ENCODE measurements at places on chromosomes 5 and 9.

DNA sequence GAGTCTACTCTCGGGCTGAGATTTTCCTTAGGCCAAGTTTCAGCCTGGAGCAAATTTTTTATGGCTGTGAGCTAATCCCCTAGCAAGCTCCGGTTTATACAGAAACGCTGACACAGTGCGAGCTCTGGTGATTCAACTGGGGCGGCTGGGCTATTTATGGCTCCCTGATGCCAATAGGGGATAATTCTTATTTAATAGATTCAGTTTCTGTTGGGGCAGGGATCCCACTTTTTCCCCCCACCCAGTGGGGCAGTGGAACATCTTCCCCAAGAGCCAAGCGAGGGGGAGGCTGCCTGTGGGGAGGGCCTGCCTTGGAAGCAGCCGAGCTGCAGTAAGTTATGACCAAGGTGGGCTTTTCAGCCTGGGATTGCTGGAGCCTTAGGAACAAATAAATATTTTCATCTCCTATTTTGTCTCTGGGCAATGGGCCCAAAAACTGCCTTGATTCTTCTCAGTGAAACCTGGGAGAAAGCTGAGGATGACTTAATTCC, 129.1 kb downstream of the MACROH2A1 start:
- no peak for DNase-seq

DNA sequence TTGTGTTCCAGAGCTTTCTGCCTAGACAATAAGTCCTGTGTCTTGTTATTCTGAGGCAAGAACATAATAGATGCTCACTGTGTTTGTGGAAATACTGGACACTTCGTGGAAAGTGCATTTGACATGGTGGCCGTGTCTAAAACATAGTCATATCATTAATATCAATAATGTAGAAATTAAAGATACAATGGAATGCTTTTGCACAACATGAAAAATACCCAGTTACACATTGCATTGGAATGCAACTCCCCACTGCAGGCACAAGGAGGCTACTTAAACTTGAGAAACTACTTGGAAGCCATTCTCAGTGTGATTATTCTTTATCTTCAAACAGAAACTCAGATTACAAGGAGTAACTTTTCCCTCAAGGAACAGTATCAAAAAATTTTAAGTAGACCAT, 145.3 kb upstream of the ZNF462 start:
- DNase-seq, result no peak

- no peak for DNase-seq
These were observed at the start of gene STPG3 for GRCh38 chr9:137251194-137251461. TSS of gene STPG3 (plus strand) at chr9:137251286. CDS start at chr9:137251287, 1 bp downstream.

GRCh38 chr5:45098483-45098882, 289.7 kb downstream of the MRPS30 start:
- DNase-seq, result no peak

DNA sequence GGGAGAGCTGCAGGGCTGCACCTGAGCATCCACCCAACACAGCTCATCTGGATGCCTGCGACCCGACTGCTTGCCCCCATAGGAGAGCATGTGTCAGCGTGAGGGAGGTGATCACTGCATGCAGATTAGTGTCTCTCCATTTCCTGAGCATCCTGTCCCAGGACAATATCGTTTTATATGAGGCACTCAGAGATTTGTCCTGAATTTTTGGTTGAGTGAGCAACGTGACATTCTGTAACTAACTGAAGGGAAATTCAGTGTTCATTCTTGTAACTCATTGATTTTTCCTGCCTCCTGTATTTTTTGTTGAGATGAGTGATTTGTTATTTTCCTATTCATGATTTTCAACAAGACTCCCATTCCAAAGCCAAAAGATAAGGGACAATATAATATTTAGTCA, 20.7 kb upstream of the ANKRD34B start:
- DNase-seq, result no peak

DNA sequence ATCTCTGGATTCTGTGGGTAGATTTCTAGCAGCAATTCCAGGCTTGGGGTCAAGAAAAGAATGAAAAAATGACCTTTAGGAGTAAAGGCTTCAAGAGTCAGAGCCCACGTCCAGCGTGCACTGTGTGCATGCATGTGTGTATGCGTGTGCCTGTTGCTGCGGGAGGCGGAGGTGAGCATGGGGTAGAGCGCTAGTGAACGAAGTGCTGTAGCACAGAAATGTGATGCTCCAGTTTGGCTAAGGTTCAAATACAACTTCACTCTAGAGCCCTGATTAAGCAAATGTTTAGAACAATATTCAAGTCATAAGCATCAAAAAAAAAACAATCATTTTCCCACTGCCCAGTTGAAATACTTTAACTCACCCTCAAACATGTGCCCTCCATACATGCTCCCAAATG, 403.9 kb downstream of the ZNF608 start:
- no peak for DNase-seq

DNA sequence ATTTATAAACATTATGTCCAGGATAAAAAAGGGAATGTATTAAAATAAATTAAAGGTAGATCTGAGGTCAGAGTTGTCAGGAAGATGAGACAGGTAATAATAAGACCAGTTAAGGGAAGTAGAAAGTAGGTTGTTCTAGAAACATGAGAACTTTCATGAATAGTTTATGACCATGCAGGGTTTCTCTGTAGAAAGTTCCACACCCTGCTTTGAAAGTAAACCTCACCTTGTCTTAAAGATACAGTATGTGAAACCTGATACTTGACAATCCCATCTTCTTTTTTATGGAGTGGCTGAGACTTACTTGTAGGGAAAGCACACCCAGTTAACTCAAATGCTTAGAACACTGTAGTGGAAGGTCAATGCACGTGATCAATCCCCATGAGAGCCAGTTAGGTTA, 260.6 kb upstream of the ZNF462 start:
- no peak for DNase-seq

DNA sequence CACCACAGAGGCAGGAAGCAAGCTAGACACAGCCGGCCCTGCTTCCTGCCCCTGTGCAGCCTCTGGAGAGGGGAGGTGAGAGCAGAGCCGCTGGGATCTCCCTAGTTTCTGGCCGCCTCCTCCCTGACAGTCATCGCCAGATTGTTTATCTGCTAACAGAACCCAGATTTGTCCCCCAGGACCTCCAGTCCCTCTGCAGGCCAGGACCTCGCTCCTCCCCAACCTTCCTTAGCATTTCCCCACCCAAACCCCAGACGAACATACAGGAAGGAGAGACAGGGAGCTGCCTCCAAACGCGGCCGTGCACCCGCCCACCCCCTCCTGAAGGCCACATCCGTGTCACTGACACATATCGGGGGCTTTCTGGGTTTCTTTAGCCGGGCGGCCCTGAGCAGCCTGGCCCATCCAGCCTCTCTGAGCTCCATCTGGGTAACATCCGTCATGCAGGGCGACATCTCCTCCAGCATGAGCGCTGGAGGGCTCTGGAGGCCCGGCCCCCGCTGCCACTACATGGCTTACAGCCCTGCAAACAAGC, 47.5 kb downstream of the DBH start:
- DNase-seq, result no peak

DNA sequence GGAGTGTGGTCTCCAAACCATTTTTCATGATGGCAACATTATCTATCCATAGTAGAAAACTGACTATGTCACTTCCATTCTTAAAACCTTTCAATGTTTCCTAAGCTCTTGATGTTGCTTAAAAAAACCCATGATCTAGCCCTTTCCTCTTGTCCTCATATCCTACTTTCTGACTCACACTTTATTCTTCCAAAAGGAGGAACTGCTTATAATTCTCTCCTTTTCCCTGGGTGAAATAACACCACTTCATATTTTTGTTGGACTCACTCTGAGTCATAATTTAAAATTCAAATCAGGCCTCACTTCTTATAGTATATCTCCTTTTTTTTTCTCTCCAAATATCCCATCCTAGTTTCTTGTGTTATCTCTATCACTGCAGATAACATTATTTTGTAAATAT, 513.9 kb downstream of the MAN2A1 start:
- DNase-seq, result no peak

- DNase-seq, result peak; percentile 81
These were observed 53.4 kb downstream of the TENT4A start for GRCh38 chr5:6766604-6767093.

GRCh38 chr5:143499480-143500114, 96.1 kb upstream of the NR3C1 start:
- no peak for DNase-seq

GRCh38 chr5:95081982-95082381, 202.9 kb downstream of the MCTP1 start:
- DNase-seq, result no peak

DNA sequence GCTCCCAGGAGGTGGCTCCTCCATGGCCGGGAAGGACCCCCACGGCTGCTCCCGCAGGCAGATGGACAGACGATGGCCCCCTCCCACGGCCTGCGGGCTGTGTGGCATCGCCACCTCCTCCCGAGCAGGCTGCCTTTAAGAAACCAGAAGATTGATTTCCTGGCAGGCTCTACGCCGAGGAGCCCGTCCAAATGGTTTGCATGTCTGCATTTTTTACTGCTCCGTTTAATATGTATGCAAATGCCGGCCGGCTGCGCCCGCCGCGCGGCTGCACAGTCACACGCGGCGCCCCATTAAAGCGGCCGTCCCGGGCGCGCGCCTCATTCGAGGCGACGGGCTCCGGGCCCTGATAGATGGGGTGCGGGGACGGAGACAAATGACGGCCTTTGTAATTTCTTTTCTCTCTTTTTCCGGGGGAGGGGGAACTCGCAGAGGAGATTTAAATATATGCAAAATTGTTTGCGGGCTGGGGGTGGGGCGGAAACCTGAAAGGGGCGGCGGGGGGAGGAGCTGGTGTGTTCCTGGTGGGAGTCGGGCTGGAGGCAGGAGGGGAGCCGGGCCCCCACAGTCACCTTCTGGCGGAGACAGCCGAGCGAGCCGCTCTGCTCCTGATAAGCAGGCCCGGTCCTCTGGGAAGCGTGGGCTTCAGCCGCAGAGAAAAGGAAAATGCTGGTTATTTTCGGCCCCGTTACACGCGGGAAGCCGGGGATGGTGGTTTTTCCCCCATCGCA, 158.7 kb upstream of the IER5L start:
- DNase-seq, result no peak

- DNase-seq, result no peak
These were observed 94.6 kb downstream of the PRRT1B start for GRCh38 chr9:131639769-131640437.

- peak; percentile 61 for DNase-seq
These were observed 835 bp downstream of the MCIDAS start for GRCh38 chr5:55226027-55226933.

GRCh38 chr5:67305913-67306710, 109.5 kb upstream of the CD180 start:
- DNase-seq, result no peak

GRCh38 chr9:83935276-83935935, 14.2 kb upstream of the KIF27 start:
- DNase-seq, result no peak

- DNase-seq, result no peak
These were observed 33.0 kb downstream of the LMNB1 start for GRCh38 chr5:126809916-126810315.

DNA sequence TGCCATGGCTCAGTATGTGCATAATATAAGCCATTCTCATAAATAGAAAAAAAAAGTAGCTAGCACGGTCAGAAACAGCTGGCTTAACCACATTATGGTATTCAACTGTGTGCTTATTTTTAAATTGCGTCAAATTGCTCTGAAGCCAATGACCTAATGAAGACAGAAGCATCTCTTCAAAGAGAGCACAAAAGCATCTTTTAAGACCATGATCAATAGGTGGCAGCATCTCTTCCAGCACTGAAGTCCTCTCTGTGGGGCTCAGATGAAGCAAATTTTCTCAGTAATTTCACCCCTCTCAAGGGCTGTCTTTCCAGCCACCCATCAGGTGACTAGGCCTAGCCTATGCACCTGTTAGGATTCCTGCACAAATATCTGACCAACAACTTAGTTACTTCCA, 251.4 kb downstream of the GLIS3 start:
- DNase-seq, result no peak

Measured in NCI-H1092 (cell line).